ENCODE measurements at places on chromosomes 12 and 14. TPM values are rescaled to one million over a fixed set of nuclear protein-coding genes. Genes with fewer than 3 reads are reported as not detected.

The ANKS1B gene
- 4.2 TPM for polyA plus RNA-seq

The OTX2 gene
- not detected for polyA plus RNA-seq

The RPL10L gene
- polyA plus RNA-seq, result 0.11 TPM

The PMCH gene
- polyA plus RNA-seq, result 0.96 TPM

The PRIMA1 gene
- polyA plus RNA-seq, result 1.4 TPM

The APOF gene
- polyA plus RNA-seq, result 0.13 TPM

The CLEC2D gene
- polyA plus RNA-seq, result 11.5 TPM

The TUNAR gene
- polyA plus RNA-seq, result 0.45 TPM

The ADAM21 gene
- polyA plus RNA-seq, result 0.27 TPM

The EPS8 gene
- polyA plus RNA-seq, result 50.1 TPM

The RGS6 gene
- polyA plus RNA-seq, result 0.93 TPM

The PGF gene
- polyA plus RNA-seq, result 7.2 TPM

The FGF23 gene
- not detected for polyA plus RNA-seq

The CFAP73 gene
- 1.2 TPM for polyA plus RNA-seq

The KCNH3 gene
- 8.0 TPM for polyA plus RNA-seq

The KERA gene
- polyA plus RNA-seq, result 0.06 TPM
